ENCODE measurements at places on chromosomes 3 and 15.

GRCh38 chr3:37271611-37272010 is 97.2 kb upstream of the LRRFIP2 start:
- no peak for DNase-seq

GRCh38 chr3:40068636-40069035 is 240.9 kb upstream of the EIF1B start:
- DNase-seq = no peak

GRCh38 chr3:47419083-47420043 is 38.5 kb downstream of the PTPN23 start:
- no peak for DNase-seq

- DNase-seq = no peak
These were observed 172.3 kb upstream of the TPM1 start for GRCh38 chr15:62870216-62870615.
